ENCODE measurements at places on chromosomes 7 and 10. TPM values are rescaled to one million over a fixed set of nuclear protein-coding genes. Genes with fewer than 3 reads are reported as not detected.

GRCh38 chr10:98572594-98572993, 125.9 kb upstream of the HPS1 start:
- H3K27me3 ChIP-seq, result no peaks in the 10 kb centered on the region
- H3K4me1 ChIP-seq, result no peaks in the 10 kb centered on the region
- no peaks in the 10 kb centered on the region for H3K36me3 ChIP-seq

GRCh38 chr7:106820321-106821217, 44.5 kb upstream of the PIK3CG start:
- peaks cover 8% of the 10 kb centered on the region for H3K36me3 ChIP-seq
- H3K27me3 ChIP-seq, result no peaks in the 10 kb centered on the region
- DNase-seq, result no peak
- no peak overlapping the region for H3K27ac ChIP-seq
- H3K4me3 ChIP-seq, result no peak overlapping the region
- H3K4me1 ChIP-seq, result peaks cover 10% of the 10 kb centered on the region

DNA sequence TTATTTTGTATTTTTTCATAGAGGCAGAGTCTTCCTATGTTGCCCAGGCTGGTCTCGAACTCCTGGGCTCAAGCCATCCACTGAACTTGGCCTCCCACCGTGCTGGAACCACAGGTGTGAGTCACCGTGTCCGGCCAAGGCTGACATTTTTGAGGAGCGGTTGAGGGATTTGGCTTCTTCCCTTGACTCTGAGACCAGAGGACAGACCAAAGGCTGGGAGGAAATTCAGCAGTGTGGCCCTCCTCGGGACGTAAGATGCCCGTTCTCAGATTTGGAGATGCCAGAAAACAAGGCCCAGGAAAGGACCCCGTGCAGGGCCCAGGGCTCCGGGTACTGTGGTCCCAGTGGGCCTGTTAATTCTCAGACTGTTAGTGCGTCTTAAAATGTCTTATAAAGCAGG, 146.2 kb downstream of the WDR37 start:
- H3K27ac ChIP-seq, result no peak overlapping the region
- H3K4me1 ChIP-seq, result no peaks in the 10 kb centered on the region
- no peak overlapping the region for H3K4me3 ChIP-seq
- peaks cover 20% of the 10 kb centered on the region for H3K27me3 ChIP-seq
- H3K36me3 ChIP-seq, result no peaks in the 10 kb centered on the region

DNA sequence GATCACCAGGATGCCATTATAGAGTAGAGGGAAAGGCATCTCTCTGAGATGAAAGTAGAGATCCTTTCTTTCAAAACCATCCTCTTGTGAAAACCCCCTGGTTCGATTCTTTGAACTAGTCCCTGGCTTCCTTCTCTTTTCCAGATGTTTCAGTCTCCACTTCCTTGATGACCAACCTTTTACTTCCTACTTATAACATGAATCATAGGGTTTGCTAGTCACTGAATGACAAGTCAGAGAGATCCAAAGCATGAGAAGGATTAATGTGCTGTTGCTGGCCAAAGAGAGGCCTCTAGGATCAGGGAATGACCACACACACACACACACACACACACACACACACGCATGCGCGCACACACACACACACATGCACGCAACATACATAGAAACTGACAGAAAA, 161.1 kb upstream of the FRMD4A start:
- no peaks in the 10 kb centered on the region for H3K27me3 ChIP-seq
- no peak overlapping the region for H3K4me3 ChIP-seq
- no peak for DNase-seq
- H3K27ac ChIP-seq, result no peak overlapping the region
- no peaks in the 10 kb centered on the region for H3K36me3 ChIP-seq
- peaks cover 19% of the 10 kb centered on the region for H3K4me1 ChIP-seq

DNA sequence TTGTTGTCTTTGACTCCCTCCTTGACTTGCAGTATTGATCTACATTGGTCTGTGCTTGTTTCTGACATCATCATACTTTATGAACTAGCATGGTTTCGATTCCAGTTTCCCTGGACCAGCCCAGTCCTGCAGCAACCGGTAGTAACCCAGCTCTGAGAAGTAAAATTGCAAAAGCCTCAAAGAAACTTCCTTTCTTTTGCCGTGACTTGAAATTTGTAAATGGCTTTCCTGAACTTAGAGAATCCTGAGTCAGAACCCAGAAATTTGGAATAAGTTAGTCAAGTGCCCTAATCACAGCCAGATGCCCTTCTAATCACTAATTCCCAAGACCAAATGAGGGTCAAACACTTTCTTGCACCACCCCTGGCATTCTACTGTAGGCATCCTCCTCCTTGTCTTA, 15.0 kb downstream of the TAS2R60 start:
- H3K4me3 ChIP-seq, result no peak overlapping the region
- H3K27ac ChIP-seq, result no peak overlapping the region
- DNase-seq, result no peak
- H3K4me1 ChIP-seq, result no peaks in the 10 kb centered on the region

- DNase-seq, result no peak
- no peak overlapping the region for H3K27ac ChIP-seq
- H3K4me3 ChIP-seq, result no peak overlapping the region
- H3K4me1 ChIP-seq, result peaks cover 7% of the 10 kb centered on the region
- H3K27me3 ChIP-seq, result no peaks in the 10 kb centered on the region
- H3K36me3 ChIP-seq, result no peaks in the 10 kb centered on the region
These were observed 99.2 kb downstream of the SUGCT start for GRCh38 chr7:40234046-40234445.

DNA sequence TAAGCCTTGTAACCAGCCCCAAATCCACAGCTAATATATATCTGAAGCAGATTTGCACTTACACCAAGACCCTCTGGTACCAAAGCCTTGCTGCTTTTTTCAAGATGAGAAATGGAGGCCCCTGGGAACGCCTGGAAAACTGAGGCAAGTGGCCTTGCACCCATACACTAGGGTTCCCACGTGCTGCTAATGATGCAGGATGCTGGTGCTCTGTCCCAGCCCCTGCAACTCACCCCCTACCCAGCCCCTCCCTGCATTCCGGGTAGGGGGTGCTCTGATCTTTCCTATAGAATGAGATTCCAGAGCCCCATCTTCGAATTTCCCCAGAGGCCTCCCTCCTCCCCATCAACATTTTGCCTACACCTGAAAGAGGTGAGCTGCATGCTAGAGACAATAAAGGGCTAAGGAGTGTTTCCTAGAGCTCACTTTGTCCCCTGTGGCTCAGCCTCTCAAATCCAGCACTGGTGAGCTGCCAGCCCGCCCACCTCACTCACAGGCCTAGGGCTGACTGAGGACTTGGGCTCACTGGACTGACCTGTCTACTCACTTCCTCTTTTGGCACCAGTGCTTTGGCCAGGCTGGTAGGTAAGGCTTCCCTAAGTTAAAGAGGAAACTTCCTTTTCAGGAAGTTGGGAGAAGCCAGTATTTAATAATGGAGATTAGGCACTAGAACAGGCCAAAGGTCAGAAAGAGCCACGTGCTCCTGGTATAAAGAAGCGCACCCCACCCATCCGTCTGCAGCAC, 9.8 kb downstream of the RBP4 start:
- no peak overlapping the region for H3K4me3 ChIP-seq
- peaks cover 24% of the 10 kb centered on the region for H3K4me1 ChIP-seq
- DNase-seq, result no peak
- no peak overlapping the region for H3K27ac ChIP-seq

GRCh38 chr7:155807789-155808548, 4.3 kb downstream of the SHH start:
- H3K4me1 ChIP-seq, result peaks cover 11% of the 10 kb centered on the region
- H3K27me3 ChIP-seq, result peaks cover 97% of the 10 kb centered on the region
- no peak for DNase-seq

- DNase-seq, result no peak
- H3K27ac ChIP-seq, result no peak overlapping the region
- no peak overlapping the region for H3K4me3 ChIP-seq
- no peaks in the 10 kb centered on the region for H3K27me3 ChIP-seq
These were observed 32.8 kb downstream of the KDM7A start for GRCh38 chr7:140143997-140144396.

DNA sequence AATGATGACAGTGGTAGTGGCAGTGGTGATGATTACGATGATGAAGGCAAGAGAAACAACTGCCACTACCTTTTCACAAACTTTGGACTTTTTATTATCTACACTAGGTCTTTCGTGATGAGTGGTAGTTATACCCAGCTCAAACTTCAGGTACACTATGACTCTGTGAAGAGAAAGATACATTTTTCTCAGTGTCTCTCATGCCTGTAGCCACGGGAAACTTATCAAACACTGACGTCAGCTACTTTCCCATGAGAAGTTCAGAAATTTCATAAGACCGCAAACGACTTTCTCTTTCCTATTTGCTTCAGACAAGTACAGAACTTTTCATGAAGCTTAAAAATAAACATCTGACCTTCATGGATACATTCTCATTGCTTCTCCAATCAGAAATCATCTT, 57.0 kb downstream of the CALD1 start:
- peak overlapping the region; percentile 67 for H3K27ac ChIP-seq
- peaks cover 78% of the 10 kb centered on the region for H3K36me3 ChIP-seq
- no peaks in the 10 kb centered on the region for H3K27me3 ChIP-seq
- DNase-seq, result peak; percentile 66

GRCh38 chr10:120477743-120478141, 20.7 kb downstream of the PLPP4 start:
- no peak overlapping the region for H3K4me3 ChIP-seq
- peak; percentile 65 for DNase-seq
- H3K36me3 ChIP-seq, result no peaks in the 10 kb centered on the region
- H3K4me1 ChIP-seq, result peaks cover 42% of the 10 kb centered on the region

DNA sequence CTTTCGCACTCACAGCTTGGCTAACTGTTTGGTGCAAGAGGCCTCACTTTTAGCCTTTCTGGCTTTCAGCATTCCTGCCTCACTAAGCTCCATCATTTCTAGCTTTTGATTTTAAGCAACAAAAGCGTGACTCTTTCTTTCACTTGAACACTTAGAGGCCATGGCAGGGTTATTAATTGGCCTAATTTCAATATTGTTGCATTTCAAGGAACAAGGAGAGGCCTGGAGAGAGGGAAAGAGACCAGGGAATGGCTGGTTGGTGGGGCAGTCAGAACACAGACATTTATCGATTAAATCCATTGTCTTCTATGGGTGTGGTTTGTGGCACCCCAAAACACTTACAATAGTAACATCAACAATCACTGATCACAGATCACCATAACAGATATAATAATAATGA, 31.3 kb downstream of the CHST3 start:
- H3K36me3 ChIP-seq, result peaks cover 3% of the 10 kb centered on the region
- H3K4me1 ChIP-seq, result peaks cover 46% of the 10 kb centered on the region
- no peak overlapping the region for H3K4me3 ChIP-seq
- no peak for DNase-seq

DNA sequence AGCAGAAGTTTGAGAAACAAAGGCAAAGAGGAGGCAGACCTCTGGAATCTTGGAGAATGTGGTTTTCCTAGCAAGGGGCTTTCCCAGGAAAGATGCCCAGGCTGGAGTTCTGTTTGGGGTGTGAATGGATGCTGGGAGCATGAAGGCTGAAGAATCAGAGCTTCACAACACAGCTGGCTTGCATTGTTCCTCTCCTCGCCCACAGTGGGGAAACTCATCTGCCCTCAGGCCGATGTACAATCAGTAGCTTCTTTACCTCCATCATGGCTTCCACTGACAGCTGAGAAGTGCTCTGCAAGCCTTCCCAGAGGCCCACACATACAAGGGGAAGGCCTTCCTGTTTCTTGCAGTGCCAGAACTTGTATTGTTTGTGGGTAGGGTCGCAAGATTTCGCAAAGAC, 90.8 kb upstream of the HECTD2 start:
- no peaks in the 10 kb centered on the region for H3K4me1 ChIP-seq
- no peak overlapping the region for H3K4me3 ChIP-seq
- no peak for DNase-seq

- no peaks in the 10 kb centered on the region for H3K27me3 ChIP-seq
- H3K36me3 ChIP-seq, result peaks cover 53% of the 10 kb centered on the region
These were observed 19.9 kb downstream of the PUS7 start for GRCh38 chr7:105502173-105502572.

DNA sequence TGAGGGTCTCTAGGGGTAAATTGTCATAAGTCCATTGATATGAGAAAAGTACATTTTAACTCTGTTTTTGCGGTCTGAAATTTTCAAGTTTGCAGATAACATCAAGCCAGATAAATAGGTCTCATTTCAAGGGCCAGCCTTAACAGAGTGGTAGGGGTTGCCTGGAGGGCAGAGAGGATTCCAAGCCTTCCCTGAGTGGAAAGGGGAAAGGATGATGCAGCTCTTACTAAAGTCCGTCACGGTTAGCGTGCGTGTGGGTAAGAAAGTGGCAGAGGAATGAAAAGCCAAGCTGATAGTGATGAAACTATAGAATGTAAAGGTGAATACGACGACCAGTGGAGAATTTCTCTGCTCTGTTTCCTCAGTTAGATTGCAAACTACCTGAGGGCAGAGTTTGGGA, 71.6 kb downstream of the ADRA2A start:
- DNase-seq, result no peak
- H3K4me3 ChIP-seq, result no peak overlapping the region
- H3K36me3 ChIP-seq, result no peaks in the 10 kb centered on the region
- H3K27ac ChIP-seq, result no peak overlapping the region

GRCh38 chr10:109166935-109167334, 756.4 kb downstream of the XPNPEP1 start:
- no peaks in the 10 kb centered on the region for H3K27me3 ChIP-seq
- H3K27ac ChIP-seq, result no peak overlapping the region
- H3K36me3 ChIP-seq, result no peaks in the 10 kb centered on the region
- DNase-seq, result no peak
- no peaks in the 10 kb centered on the region for H3K4me1 ChIP-seq

- H3K27me3 ChIP-seq, result peaks cover 4% of the 10 kb centered on the region
- no peak overlapping the region for H3K27ac ChIP-seq
- H3K4me1 ChIP-seq, result peaks cover 4% of the 10 kb centered on the region
- H3K36me3 ChIP-seq, result no peaks in the 10 kb centered on the region
- no peak overlapping the region for H3K4me3 ChIP-seq
These were observed 20.5 kb downstream of the MPP7 start for GRCh38 chr10:28282336-28282735.

GRCh38 chr7:100604976-100605911, 3.1 kb downstream of the PCOLCE start:
- H3K4me1 ChIP-seq, result peaks cover 31% of the 10 kb centered on the region
- H3K36me3 ChIP-seq, result peaks cover 30% of the 10 kb centered on the region
- no peak overlapping the region for H3K4me3 ChIP-seq
- no peak for DNase-seq

GRCh38 chr10:44865289-44865671, 45.9 kb upstream of the TMEM72 start:
- H3K27me3 ChIP-seq, result peaks cover 6% of the 10 kb centered on the region
- no peak overlapping the region for H3K27ac ChIP-seq
- no peaks in the 10 kb centered on the region for H3K36me3 ChIP-seq
- DNase-seq, result no peak

Gene GPR146
- 0.72 TPM for total RNA-seq

Gene NUDT13
- 0.31 TPM for total RNA-seq

Gene GPR15LG
- not detected for total RNA-seq

Gene HTR5A
- total RNA-seq, result not detected

Gene CCDC3
- 21.3 TPM for total RNA-seq

Gene ABCB4
- 15.0 TPM for total RNA-seq

Gene WNT2
- total RNA-seq, result 2.5 TPM

Gene OR2A25
- not detected for total RNA-seq

Gene OR2A1
- total RNA-seq, result not detected

Measured in SJSA1 (cell line).